Fibroblast of the conjunctiva (primary cell): ENCODE measurements at places on chromosomes 4 and X.

DNA sequence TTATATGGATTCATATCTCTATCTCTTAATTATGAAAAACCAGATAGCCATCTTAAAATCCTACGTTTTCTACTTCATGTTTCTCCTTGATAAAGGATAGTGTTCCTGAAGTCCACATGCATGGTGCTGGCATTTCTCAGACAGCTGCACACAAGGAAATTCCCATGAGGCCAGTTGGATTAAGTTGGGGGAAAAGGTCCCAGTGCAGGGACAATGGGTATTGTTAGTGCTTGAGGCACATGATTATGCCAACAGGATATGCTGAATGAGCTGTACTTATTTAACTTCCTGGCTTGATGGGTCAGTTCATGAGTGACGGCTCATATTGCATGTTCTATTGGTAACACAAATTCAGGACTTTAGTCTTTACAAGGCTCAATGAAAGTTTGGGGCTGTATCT, 913.9 kb upstream of the NDST4 start:
- no peak for DNase-seq

DNA sequence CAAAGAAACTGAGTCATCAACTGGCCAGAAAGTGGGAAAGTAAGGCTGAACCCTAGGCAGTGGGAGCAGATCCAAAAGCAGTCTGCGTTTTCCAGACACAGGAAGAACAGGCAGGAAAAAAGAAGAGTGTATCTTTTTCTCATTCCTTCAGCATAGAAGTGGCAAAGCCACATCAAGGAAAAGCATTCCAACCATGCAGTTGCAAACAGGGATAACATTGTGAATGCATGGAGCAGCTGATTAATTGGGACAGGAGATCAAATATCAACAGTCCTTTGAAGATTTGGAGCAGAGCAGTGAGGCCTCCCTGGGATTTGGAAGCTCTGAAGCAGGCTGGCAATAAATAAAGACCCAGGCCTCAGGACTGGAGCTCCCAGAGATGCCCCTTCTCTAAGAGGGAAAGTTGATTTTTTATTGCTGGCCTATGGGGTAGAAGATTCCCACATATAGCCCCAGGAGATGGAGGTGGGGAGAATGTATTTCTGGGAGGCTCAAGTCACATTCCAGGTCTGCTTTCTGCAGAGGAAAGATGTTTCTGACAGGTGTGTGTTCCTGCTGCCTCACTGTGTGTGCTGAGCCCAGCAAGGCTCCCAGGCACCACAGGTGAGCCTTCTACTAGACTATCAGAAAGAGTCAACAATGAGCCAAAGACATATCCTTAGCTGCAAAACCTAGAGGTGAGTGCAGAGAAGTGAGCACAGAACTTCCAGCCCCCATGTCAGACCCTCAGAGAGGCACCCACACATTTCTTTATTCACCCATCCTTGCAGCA, 222.5 kb downstream of the RAB28 start:
- no peak for DNase-seq

- DNase-seq = no peak
These were observed 493.5 kb downstream of the IL15 start for GRCh38 chr4:142129931-142130330.

DNA sequence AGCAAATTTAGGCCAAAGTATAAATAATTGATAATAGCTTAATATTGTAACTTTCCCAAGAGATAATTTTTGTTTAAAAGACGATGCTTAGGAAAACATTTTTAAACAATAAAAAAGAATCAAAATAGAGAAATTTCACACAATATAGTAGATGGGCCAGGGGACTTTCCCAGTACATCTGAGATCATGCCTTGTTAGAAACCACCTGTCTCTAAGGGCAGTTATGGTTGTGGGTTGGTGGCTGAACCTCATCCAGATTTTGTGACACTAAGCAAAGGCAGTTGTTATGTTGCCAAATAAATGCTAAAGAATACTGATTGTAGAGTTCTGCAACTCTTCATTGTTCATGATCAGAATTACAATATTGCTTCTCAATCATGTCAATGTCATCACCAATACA, 270.6 kb downstream of the BANK1 start:
- DNase-seq = no peak

DNA sequence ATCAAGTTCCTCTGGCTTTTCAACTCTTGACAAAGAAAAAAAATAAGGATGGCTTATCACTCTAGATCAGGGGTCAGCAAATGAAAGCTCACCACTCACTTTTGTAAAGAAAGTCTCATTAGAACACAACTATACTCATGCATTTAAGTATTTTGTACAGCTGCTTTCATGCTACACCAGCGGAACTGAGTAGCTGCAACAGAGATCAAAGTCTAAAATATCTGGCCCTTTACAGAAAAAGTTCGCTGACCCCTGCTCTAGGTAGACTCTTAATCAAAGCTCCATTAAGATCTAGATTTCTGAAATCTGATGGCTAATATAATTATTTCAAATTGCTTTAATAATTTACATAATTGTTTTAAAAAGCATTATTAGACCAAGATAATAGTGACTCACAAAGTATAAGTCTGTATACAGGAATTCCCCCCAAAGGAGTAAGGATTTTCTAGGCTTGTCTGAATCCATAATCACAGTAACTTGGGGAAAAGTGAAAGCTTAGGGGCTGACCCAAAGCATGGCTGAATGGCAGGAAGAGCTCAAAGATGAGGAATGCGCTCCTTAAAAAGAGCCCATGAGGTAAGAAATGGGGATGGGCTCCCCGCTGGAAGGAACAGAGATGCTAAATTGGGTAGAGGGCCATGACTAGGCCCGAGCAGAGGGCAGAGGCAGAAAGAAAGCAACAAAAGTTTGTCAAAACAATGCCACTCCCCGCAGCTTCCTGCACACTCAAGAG, 140.3 kb downstream of the SH3KBP1 start:
- DNase-seq = no peak

- DNase-seq = peak; percentile 6
These were observed 153.8 kb upstream of the AGA start for GRCh38 chr4:177596035-177596434.

DNA sequence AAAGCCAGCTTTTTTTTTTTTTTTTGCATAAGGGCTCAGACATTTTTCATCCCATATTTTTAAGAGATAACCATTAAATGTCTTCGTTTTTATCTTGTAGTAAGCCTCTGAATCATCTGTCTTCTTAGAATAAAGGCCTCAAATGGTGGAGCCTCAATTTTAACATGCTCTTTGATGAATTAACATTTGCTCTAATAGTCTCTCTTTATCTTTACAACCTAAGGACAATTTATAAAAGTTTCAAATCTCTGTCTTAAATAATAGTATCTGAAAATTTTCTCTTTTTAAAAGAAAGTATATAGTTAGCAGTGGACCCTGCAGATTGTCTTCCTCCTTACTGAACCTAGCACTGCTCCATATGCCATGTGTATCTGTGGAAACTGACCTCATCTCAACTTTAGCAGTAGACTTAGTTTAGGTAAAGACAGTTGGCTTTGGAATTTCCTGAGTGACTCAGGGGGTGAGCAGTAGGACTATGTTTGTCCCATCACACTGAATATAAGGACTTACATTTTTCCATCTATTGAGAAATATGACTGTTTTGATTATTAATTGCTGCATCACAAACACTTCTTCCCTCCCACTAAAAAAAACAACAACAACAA, 1658.0 kb downstream of the STIM2 start:
- DNase-seq = no peak

DNA sequence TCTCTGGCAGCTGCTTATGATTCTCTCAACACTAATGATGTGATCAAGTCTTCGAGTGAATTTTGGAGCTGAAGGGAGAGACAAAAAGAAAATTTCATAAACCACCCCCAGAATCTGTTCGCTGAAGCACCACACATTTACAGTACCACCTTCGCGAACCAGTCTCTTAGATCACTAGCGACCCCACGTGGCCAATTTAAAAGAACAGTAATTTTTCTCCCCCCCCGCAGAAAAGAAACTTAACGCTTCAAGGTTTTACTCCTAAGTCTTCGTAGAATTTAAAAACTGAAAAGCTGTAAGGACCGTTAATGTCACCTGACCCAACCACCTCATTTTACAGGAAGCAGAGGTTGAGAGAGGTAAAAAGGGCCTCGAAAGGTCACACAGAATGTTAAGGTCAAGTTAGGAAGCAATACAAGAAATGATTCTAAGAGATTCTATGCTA, 187.5 kb downstream of the QDPR start:
- peak; percentile 60 for DNase-seq

DNA sequence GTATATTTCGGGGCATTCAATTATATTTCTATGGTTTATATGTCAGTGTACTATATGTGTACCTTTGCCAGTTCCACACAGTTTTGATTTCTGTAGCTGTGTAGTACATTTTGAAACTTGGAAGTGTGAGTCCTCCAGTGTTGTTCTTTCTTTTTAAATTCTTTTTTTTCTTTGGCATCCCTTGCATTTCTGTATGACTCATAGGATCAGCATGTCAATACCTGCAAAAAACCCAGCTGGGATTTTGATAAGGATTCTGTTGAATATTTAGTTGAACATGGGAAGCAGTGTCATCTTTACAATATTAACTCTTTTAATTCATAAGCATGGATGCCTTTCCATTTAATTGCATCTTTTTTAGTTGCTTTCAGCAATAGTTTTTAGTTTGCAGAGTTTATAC, 100.0 kb downstream of the SH3BGRL start:
- DNase-seq = no peak

- no peak for DNase-seq
These were observed 11.5 kb upstream of the PCDH10 start for GRCh38 chr4:133137571-133137970.

DNA sequence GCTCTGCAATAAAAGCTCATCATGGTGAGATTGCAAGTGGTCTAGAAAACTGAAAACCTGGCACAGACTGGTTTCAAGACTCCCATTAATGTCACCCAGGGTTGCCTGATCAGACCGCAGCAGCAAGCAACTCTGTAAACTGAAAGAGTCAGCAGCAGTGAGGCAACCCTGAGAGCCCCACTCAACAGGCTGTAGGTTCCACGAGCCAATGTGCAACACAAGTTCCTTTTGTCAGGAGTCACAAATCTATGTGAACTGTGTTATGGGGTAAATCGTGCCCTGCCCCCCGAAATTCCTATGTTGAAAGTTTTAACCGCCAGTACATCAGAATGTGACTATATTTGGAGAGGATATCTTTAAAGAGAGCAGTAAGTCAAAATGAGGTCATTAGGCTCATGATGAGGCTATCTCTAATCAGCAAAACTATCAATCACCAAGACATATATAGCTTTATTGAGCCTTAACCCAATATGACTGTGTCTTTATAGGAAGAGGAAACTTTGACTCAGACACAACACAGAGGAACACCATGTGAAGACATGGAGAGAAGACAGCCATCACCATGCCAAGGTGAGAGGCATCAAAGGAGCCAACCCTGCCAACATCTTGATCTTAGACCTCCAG, 94.0 kb downstream of the FBXO8 start:
- DNase-seq = no peak

GRCh38 chr4:104971462-104971861, 175.2 kb upstream of the TET2 start:
- DNase-seq = no peak

- no peak for DNase-seq
These were observed 20.3 kb upstream of the MSX1 start for GRCh38 chr4:4838936-4839810.

GRCh38 chr4:184762100-184762499, 28.2 kb upstream of the CENPU start:
- no peak for DNase-seq

- DNase-seq = no peak
These were observed 38.2 kb upstream of the ANTXR2 start for GRCh38 chr4:80111276-80111675.

DNA sequence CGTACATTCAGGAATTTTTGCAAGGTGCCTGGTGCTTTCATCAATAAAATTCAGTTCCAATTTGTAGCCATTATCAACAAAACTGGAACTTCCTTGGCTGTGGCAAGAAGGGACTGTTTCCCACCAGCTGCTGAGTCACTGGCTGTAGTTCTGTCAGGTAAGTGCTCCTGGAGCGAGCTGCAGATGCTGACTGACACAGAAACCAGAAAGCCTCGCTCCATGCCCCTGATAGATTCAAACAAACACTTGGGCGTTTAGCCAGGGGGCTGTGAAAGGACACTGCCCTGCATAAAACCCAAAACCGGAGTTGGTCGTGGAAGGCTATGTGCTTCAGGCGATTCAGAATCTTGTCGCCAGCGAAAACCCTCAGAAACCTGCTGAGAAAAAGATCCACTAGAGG, 188.4 kb upstream of the FAM9B start:
- no peak for DNase-seq

DNA sequence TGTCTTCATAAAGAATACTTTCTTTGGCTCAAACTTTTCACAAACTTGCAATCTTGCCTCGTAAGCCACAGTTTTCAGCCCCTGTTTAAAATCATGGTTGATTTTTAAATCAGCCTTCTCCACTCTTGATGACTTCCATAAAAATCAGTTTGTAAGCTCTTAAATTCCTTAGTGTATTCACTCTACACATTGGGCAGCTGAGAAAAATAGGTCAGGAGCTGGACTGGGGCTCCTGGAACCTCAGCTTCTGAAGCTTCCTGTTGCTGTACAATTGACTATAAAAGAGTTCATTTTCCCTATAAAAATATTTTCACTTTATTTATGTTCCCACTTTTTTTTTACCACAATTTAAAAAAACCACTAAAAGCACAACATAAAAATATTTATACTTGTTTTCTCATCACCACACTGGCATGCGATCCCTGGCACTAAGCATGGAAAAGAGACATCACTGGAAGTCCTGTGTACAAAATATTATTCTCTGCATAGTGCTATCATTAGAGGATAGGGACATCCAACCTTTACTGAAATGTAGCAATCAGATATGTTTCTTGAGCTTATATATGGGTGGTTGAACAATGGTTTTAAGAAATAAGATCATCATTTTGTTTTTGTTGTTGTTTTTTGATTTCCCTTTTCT, 345.7 kb downstream of the FBXO8 start:
- no peak for DNase-seq

GRCh38 chr4:57023104-57023503, 44.4 kb downstream of the POLR2B start:
- no peak for DNase-seq

GRCh38 chr4:38233727-38234480, 273.7 kb downstream of the PTTG2 start:
- DNase-seq = no peak

DNA sequence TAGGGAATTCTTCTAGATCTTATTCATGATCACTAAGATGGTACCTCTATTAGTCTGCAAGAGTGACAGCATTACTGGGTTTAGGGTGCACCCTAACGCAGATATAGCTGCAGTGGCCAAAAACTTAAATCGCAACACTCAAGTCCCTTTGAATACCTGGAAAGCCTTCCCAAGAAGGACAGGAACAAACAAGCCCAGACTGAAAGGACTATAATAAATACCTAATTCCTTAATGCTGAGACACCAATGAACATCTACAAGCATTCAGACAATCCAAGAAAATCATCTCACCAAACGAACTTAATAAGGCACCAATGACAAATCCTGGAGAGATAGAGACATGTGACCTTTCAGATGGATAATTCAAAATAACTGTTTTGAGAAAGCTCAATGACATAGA, 74.9 kb upstream of the PDHA2 start:
- DNase-seq = no peak

GRCh38 chr4:177229331-177229730, 80.3 kb upstream of the NEIL3 start:
- no peak for DNase-seq
